ENCODE measurements at places on chromosomes 7 and 10.

GRCh38 chr7:104914421-104914820 is 99.6 kb upstream of the KMT2E start:
- no peak for DNase-seq

- no peak for DNase-seq
These were observed 97.3 kb downstream of the NEURL1 start for GRCh38 chr10:103590744-103591291.

DNA sequence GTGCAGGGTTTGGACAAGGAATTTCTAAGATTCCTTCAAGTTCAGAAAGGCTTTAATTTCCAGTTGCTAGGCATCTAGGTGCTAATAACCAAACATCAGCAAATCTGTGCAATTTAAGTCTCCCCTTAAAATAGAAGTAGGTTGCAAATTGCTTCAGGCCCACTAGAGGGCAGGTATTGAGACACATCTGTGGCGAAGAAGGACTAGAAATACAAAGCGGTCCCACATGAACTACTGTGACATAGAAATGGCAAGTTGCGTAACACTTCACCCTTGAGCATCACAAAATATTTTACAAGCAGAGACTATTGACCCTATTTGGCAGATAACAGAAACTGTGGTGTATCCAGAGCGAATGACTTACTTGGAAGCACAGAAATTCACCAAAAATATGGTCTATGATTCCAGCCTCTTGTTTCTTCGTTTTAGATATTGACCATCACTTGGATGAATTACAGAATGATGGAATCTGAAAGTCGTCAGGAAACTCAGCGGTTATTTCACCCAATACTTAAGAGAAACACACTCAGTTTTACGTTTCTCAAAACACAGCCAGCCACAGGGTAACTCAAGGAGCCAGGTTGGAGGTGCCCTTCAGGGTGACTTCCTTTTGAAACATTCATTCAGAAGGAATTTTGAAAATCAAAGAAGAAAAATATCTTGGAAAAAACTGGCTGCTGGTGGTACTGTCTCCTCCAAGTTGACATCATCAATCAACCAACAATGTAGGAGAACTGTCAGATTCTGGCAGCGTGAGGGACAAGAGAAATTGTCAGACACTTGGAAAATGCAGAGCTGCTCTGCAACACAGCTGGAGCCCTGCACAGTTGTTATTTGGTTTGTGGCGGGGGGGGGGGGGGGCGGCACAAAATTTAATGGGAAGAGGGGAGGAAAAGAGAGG is 256.3 kb upstream of the MINDY3 start:
- no peak for DNase-seq

DNA sequence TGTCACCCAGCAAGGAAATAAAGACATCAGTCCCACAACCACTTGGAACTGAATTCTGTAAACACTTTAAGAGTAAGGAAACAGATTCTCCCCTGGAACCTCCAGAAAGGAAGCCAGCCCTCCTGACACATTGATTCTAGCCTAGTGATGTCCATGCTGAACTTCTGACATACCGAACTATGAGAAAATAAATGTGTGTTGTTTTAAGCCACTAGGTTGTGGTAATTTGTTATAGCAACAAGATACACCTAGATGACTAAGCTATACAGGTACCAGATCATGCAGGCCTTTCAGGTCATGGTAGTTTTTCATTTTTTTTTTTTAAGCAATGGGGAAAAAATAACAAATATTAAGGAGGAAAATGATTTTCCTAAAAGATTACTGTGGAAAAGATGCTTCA is 37.6 kb upstream of the LRRTM3 start:
- DNase-seq: no peak

DNA sequence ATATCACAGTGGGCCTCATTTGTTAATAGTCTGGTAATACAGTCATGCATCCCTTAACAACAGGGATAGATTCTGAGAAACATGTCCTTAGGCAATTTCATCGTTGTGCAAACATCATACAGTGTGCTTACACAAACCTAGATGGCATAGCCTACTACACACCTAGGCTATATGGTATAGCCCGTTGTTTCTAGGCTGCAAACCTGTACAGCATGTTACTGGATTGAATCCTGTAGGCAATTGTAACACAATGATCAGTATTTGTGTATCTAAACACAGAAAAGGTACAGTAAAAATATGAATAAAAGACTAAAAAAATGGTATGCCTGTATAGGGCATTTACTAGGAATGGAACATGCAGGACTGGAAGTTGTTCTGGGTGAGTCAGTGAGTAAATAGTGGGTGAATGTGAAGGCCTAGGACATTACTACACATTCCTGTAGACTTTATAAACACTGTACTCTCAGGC is 12.0 kb upstream of the RHOBTB1 start:
- DNase-seq: no peak

DNA sequence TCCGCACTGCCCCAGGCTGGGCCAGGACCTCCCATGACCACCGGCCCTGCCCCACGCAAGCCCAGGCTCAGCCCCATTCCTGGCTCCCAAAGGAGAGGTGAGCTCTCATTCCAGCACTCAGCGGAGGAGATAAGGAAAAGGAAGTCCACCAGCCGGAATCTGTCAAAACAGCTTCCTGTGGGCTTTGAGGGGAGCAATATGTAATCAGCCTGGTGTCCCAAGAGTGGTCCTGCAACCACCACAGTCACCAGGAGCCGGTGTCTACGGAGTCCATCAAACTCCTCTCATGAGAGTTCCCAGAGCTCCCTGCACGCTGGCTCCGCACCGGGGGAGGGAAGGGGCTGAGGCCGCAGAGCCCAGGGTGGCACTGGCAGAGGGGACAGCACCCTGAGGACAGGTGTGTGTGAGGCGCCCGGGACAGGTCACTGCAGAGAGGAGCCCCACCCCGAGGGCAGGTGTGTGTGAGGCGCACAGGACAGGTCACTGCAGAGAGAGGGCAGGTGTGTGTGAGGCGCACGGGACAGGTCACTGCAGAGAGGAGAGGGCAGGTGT is 57.9 kb downstream of the STK32C start:
- no peak for DNase-seq

DNA sequence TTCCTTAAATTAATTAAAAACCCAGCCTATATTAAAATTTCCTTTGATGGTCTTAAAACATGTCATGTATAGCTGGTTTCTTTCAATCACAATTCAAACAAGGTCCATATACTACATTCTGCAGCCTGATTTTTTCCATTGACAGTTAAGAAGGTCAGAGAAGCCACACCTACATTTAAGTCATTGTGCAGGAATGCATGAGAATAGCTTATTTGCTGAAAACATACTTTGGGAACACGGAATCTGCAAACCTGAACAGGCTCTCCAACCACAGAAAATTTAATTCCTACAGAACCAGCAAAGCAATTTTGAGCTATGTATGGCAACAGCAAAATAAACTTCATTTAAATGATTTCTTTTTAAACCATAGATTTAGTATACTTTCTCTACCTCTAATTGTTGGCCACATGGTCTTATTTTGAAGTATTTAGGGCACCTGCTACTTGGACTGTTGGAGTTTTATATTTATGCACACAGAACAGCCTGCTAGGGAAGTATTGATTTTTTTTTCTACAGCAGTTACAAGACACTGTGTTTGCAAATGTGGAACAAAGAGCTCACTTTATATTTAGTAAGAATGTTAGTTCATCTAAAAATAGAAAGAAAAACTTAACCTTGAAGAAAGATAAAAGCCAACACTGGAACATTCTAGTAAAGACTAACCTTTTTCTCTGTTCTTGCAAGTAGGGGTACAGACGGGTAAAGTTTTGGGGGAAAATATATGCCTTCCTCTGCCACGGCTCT is 240.9 kb upstream of the IMMP2L start:
- no peak for DNase-seq

DNA sequence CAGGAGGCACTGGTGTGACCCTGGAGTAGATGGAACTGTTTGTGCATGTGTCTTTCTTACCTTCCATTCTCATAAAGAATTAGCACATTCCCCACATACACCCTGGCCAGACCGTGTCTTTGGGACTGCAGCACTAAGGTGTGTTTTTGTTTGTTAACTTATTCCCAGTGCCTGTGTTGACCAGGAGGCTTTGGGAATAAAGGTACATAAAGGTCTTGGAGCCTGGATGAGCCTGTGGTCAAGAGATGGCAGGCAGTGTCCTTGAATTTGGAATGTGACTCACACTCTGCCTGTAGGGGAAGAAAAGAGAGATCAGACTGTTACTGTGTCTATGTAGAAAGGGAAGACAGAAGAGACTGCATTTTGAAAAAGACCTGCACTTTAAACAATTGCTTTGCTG is 137.6 kb downstream of the LYZL1 start:
- no peak for DNase-seq

GRCh38 chr7:15309872-15310271 is 251.9 kb downstream of the AGMO start:
- no peak for DNase-seq

DNA sequence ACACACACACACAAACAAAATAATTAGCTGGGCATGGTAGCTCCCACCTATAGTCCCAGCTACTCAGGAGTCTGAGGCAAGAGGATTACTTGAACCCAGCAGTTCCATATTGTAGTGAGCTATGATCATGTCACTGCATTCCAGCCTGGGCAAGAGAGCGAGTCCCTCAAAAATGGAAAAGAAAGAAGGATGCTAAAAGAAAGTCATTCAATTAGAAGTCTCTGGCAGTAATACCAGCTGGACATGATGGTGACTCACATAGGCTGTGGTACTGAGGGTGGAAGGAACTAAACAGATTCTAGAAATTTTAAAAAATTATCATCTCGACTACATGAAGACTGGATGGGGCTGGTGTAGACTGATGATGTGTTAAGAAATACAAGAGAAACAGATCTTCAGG is 385.3 kb downstream of the ETV1 start:
- DNase-seq: no peak

- no peak for DNase-seq
These were observed 704.4 kb upstream of the CELF2 start for GRCh38 chr10:10313149-10313835.

DNA sequence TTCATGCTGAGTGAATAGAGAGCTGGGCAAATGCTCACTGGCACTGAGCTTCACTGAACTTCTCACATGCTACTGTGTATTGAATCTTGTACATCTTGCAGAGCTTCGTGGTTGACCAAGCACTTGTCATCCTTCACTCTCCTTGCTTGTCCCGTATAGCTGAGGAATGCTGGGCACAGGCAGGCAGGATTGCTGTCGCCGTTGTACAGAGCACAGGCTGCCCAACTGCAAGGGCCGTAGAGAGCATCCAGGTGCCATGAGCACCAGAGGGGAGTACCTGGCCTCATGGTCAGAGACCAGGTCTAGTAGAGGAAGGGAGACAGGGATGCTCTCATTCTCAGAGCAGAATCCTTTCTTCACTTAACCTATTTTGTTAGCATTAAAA is 99.8 kb upstream of the RET start:
- DNase-seq: no peak

DNA sequence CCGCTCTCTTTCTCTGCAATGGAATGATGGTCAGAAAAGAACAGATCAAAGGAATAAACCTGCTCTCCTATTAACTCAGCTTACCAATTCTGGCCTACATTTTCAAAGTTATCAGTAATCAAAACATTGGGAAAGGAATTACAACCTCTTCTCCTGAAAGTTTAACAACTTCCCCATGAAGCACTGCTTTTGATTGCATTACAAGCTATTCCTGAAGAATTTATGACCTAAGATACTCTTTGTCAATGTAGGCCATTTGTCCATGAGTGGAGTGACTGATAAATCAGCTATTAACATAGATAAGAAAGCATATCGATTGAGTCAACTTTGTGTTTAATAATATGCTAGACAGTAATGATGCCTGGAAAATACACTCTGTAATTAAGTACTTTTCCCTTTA is 271.7 kb upstream of the C7orf33 start:
- DNase-seq: no peak

GRCh38 chr10:78278058-78278404 is 244.4 kb downstream of the RPS24 start:
- DNase-seq: no peak

DNA sequence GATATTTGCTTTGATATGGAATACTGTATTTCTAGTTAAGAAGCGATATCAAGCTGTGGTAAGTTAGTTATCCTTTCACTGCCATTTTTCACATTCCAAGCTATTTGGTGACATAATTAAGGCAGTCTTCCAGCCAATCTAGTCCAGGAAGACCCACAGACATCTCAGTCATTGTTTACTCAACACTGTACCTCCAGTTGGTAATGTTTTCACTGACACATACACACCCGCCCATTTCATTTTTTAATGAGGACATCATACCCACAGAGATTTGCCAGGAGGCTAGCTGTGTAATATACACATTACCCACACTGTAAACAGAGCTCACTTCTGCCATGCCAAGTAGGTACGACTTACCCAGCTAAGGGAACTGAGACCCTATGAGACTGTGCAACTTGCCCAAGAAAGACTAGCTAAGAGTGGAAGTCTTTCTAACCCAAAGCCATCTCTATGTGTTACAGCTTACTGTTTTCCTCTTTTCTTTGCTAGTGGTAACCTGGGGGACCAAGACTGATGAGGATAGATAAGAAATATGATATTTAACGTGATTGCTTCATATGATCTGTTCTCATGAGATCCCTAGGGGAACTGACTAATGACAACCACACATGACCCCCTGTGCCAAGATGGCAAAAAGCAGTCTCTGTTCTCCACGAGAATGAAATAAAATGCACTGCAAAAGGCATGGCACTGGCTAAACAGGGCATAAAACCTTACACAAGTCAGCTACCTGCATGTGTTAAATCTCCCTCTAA is 179.0 kb downstream of the DGKI start:
- DNase-seq: no peak

DNA sequence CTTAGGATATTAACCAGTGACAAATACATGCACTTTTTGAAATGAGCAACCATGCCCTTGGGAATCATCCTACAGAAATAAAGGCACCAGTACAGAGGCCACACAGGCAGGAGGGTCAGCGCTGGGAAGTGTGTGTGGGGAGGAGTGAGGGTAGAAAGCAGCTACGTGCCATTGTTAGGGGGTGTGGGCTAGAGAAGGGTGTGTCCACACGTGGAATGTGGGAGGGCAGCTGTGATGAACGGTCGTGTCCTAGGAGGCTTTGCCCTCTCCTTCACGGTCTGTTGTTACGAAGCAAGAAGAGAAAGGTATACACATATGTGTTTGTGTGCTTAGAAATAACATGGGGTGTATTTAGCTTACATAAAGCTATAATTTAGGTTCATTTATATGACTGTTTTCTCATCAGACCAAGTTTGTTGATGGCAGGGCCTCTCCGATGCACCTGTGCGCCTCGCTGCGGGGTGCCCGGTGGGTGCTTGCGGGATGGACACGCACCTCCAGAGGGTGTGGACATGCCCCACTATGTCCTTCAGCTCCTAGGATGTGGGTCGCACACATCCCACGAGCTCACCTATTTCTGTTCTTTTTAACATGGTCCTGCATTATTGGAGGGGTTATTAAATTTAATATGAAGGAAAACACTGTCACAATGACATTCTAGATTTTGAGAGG is 16.9 kb upstream of the GET4 start:
- DNase-seq: no peak

DNA sequence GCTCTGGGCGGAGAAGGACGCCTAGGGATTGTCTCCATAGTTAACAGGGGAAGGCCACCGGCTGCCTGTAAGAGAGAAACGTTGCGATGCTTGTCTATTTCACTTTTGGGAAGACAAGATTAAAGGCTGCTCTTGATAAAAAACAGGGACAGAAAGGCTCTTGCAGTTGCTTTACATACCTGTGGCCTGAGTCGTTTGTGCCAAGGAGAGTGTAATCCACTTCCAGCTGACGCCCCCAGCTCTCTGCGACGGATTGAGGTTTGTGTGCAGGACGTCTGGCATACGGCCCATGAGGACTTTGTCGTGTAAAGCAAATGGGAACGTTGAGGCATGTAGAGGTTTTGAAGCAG is 1.1 kb downstream of the MAP3K8 start:
- DNase-seq: no peak

- DNase-seq: no peak
These were observed 61.5 kb upstream of the TM9SF3 start for GRCh38 chr10:96648297-96648696.

All from progenitor cell of endocrine pancreas (in vitro differentiated cells).